ENCODE measurements at places on chromosomes 2 and 18. TPM values are rescaled to one million over a fixed set of nuclear protein-coding genes. Genes with fewer than 3 reads are reported as not detected.

The SERPINB13 gene
- total RNA-seq, result not detected

DNA sequence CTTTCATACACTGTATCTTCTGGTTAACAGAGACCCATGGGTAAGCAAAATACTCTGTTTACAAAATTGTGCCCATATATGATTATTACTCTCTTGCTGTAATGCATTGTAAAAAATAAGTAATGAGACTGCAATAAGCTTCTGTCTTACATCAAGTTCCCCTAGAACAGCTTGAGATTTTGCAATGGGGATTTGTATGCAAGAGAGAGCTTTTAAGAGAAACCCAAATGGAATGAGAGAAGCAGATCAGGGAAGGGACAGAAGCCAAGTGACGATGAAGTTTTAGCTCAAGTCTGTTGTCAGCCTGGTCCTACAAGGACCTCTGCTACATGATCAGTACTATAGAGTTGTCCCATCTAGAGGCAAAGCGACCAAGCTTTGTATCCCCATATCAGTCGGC lies 218.1 kb upstream of the VWC2L start:
- H3K27me3 ChIP-seq, result no peaks in the 10 kb centered on the region
- H3K36me3 ChIP-seq, result no peaks in the 10 kb centered on the region
- H3K27ac ChIP-seq, result no peak overlapping the region
- no peaks in the 10 kb centered on the region for H3K4me1 ChIP-seq
- no peak for DNase-seq

- no peak overlapping the region for H3K27ac ChIP-seq
- peaks cover 62% of the 10 kb centered on the region for H3K27me3 ChIP-seq
- no peak overlapping the region for H3K4me3 ChIP-seq
- H3K36me3 ChIP-seq, result no peaks in the 10 kb centered on the region
- peaks cover 5% of the 10 kb centered on the region for H3K4me1 ChIP-seq
These were observed 378.3 kb downstream of the MTX2 start for GRCh38 chr2:176647325-176648165.

The RPRD1A gene
- total RNA-seq, result 27.6 TPM

The POTEI gene
- not detected for total RNA-seq

GRCh38 chr2:174013315-174013751 lies 48.2 kb upstream of the SP3 start:
- no peak overlapping the region for H3K27ac ChIP-seq
- no peaks in the 10 kb centered on the region for H3K36me3 ChIP-seq
- no peak for DNase-seq
- H3K4me3 ChIP-seq, result peak overlapping the region; percentile 26
- peaks cover 4% of the 10 kb centered on the region for H3K4me1 ChIP-seq

DNA sequence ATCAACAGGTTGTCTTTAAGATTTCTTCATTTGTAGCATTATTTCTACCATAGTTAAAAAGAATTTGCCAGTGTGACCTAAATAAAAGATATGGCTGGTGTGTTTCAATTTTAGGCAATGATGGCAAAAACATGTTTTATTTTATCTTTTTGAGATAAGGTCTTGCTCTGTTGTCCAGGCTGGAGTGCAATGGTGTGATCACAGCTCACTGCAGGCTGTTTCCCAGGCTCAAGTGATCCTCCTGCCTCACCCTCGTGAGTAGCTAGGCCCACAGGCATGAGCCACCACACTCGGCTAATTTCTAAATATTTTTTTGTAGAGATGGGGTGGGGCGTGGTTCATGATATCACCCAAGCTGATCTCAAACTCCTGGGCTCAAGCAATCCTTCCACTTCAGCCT lies 47.0 kb upstream of the COBLL1 start:
- no peaks in the 10 kb centered on the region for H3K4me1 ChIP-seq
- no peak for DNase-seq
- H3K27ac ChIP-seq, result no peak overlapping the region
- peaks cover 5% of the 10 kb centered on the region for H3K27me3 ChIP-seq
- no peak overlapping the region for H3K4me3 ChIP-seq

DNA sequence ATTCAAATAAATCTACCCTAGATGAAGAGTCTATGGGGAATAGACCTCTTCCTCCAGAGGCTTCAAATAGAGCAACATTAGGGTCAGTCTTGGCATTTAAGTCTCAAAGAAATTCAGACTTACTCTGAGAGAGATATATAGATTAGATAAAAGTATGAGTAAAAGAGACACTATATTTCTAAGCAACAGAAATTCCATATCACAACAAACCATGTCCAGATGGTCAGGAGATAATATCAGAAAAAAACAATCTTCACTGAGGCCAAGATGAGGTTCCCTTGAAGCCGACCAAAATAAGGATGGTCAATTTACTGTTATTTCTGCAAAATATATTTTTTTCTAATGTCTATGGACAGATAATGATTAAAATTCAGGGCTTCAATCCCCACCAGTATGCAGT lies 89.1 kb upstream of the NOSTRIN start:
- no peaks in the 10 kb centered on the region for H3K27me3 ChIP-seq
- H3K27ac ChIP-seq, result no peak overlapping the region
- peaks cover 12% of the 10 kb centered on the region for H3K4me1 ChIP-seq
- H3K36me3 ChIP-seq, result no peaks in the 10 kb centered on the region

The PROKR1 gene
- not detected for total RNA-seq

The IL1RL1 gene
- total RNA-seq, result 0.71 TPM

DNA sequence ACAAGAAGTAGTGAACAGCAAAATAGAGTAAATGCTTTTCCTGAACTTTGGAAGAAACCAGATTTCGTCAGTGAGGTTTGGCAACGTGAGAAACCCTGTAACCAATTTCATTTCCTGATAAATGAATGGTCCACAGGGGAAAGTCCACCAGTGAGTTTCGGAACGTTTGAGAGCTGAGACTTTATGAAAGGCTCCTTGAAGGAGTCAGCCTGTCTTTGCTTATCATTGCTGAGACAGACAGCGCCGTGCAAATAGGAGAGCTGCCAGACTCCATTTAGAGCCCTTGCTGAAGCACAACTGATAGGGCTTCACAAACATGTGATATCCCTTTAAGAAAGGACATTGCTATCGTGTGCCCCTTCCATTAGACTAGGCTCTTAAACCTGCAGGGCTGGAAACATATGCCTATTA lies 121.8 kb upstream of the SMAD7 start:
- no peaks in the 10 kb centered on the region for H3K27me3 ChIP-seq
- no peak overlapping the region for H3K4me3 ChIP-seq
- H3K4me1 ChIP-seq, result peaks cover 4% of the 10 kb centered on the region
- DNase-seq, result no peak

DNA sequence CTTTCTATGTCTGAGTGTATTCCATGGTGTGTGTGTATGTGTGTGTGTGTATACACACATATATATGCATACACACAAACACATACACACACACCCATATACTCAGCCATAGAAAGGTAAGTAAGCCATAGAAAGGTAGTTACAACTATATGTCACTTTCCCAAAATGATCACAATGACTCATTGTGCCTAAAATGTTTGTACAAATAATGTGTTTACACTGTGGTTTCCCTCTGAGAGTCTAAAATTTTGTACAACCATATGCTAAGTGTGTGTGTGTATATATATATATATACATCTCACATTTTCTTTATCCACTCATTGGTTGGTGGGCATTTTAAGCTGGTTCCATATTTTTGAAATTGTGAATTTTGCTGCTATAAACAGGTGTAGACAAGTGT lies 55.3 kb upstream of the CSRNP3 start:
- no peak overlapping the region for H3K27ac ChIP-seq
- H3K4me1 ChIP-seq, result no peaks in the 10 kb centered on the region
- DNase-seq, result no peak
- H3K4me3 ChIP-seq, result no peak overlapping the region
- H3K36me3 ChIP-seq, result no peaks in the 10 kb centered on the region

The FN1 gene
- total RNA-seq, result 1.8 TPM

The CRYGC gene
- not detected for total RNA-seq

DNA sequence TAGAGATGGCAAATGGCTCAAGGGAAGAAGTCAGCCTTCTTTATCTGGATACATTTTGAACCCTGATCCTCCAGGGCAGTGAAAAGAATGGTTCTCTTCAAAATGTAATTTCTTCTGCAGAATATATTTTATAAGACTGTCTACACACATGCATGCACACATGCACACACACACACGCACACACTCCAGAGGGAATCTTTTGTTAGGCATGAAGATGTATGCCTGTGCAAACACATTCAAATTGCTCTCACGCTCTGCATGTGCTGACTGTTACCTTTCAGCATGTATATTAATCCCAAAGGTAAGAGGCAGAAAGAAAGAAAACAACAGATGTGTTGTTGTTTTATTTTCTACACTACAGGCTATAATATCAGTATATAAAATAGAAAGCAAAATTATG lies 43.2 kb downstream of the SLC5A7 start:
- no peaks in the 10 kb centered on the region for H3K4me1 ChIP-seq
- no peaks in the 10 kb centered on the region for H3K27me3 ChIP-seq
- no peak overlapping the region for H3K4me3 ChIP-seq
- no peak for DNase-seq
- H3K27ac ChIP-seq, result no peak overlapping the region

- DNase-seq, result no peak
- H3K4me1 ChIP-seq, result peaks cover 15% of the 10 kb centered on the region
- H3K27ac ChIP-seq, result no peak overlapping the region
- no peak overlapping the region for H3K4me3 ChIP-seq
- H3K36me3 ChIP-seq, result peaks cover 8% of the 10 kb centered on the region
- peaks cover 14% of the 10 kb centered on the region for H3K27me3 ChIP-seq
These were observed 6.7 kb upstream of the GPR55 start for GRCh38 chr2:230931556-230932231.

DNA sequence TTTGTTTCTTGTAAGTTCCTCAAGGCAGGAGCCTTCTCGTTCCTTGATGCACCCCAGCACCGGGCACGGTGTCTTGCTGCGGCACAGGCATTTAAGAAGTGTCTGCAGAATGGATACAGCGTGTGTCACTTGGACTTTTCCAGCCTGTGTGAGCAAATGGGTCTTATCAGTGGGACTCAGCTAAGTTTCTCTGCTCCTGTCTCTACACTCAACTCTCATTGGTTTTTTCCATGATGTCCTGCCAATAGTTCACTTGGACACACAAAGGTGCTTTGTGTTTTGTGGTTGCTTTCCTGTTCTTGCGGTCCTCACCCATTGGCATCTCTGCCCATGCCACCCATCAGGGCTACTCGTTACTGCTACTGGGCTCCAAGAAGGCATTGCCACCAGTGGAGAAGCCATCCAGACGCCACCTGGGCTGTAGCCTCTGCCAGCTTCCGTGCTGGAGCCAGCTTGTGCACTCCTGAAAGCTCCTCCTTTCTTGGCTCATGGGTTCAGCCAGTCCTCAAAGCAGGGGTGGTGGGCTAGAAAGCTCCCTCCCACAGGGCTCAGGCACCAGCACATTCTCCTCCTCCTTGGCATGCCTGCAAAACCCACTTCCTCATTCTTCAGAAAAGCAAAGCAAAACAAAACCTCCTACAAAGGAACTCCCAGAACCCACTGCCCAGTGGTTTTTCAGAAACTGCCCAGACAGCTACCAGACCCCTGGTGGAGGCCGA lies 41.4 kb downstream of the IL1R2 start:
- H3K27ac ChIP-seq, result peak overlapping the region; percentile 72
- no peak overlapping the region for H3K4me3 ChIP-seq
- peaks cover 47% of the 10 kb centered on the region for H3K4me1 ChIP-seq
- peak; percentile 39 for DNase-seq
- peaks cover 12% of the 10 kb centered on the region for H3K36me3 ChIP-seq

DNA sequence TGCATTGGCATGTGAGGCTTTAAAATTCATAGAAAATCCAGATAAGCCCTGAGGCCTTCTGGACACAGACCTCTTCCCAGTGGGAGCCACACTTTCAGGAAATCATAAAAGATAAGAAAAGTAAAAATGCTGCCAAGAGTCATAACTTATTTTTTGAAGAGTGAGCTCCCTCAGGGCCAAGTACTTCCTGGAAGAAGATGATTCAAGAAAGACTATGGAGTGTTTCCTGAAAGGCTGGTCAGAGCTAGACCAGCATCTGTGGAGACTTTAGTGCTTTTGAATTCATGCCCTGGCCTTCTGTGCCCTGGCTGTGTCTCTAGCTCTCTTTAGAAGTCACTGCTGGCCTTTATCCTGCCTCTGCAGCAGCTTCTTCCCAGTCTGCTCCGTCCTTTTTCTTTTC lies 6.4 kb upstream of the XDH start:
- no peak overlapping the region for H3K27ac ChIP-seq
- peaks cover 2% of the 10 kb centered on the region for H3K27me3 ChIP-seq
- H3K4me1 ChIP-seq, result peaks cover 10% of the 10 kb centered on the region
- peaks cover 7% of the 10 kb centered on the region for H3K36me3 ChIP-seq
- DNase-seq, result no peak

DNA sequence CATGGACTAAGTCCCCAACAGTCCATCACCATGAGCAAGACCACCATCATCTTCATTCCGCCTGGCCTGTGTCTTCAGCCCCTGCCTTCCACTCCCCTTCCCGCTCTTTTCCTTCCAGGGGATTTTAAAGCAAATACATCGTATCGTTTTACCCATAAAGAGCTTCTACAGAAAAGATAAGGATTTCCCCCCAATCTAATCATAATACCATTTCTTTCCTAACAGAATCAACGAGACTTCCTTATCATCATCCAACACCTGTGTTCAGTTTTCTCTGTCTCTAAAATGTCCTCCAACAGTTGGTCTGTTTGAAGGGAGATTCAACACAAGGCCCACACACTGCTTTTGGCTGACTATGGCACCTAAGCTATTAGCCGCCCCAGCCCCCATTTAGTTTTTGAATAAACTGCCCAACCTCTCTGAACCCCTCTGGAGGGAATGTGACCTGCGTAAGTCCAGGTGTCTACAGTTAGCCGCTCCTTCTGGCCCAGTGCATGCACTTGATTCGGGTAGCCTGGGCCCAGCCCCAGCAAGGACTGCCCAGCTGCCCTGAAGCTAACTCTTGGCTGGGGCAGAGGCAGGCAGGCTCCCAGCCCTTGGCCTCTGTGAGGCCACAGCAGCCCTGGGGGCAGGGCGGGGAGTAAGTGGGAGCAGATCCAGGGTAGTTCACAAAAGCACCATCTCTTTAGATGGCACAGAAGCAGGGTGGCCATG lies 25.3 kb upstream of the SEMA4C start:
- H3K36me3 ChIP-seq, result no peaks in the 10 kb centered on the region
- no peak overlapping the region for H3K4me3 ChIP-seq
- peaks cover 19% of the 10 kb centered on the region for H3K4me1 ChIP-seq
- no peaks in the 10 kb centered on the region for H3K27me3 ChIP-seq

GRCh38 chr2:27049422-27050280 lies 1.8 kb upstream of the AGBL5 start:
- H3K27ac ChIP-seq, result peak overlapping the region; percentile 97
- peaks cover 5% of the 10 kb centered on the region for H3K27me3 ChIP-seq
- peak overlapping the region; percentile 98 for H3K4me3 ChIP-seq
- DNase-seq, result peak; percentile 56
- H3K36me3 ChIP-seq, result peaks cover 24% of the 10 kb centered on the region
- peaks cover 28% of the 10 kb centered on the region for H3K4me1 ChIP-seq

- H3K27me3 ChIP-seq, result peaks cover 12% of the 10 kb centered on the region
- no peak overlapping the region for H3K27ac ChIP-seq
- no peak overlapping the region for H3K4me3 ChIP-seq
- no peak for DNase-seq
- no peaks in the 10 kb centered on the region for H3K36me3 ChIP-seq
These were observed 20.7 kb downstream of the LIPG start for GRCh38 chr18:49582579-49582978.

- no peak for DNase-seq
- H3K36me3 ChIP-seq, result no peaks in the 10 kb centered on the region
- peaks cover 5% of the 10 kb centered on the region for H3K27me3 ChIP-seq
- H3K4me1 ChIP-seq, result no peaks in the 10 kb centered on the region
- H3K4me3 ChIP-seq, result no peak overlapping the region
These were observed 26.5 kb upstream of the PIK3C3 start for GRCh38 chr18:41928581-41928980.
